ENCODE measurements at places on chromosomes 2 and 18.
A peak's percentile ranks its signal among the peaks of the same experiment; 100 is the strongest.

GRCh38 chr2:18836436-18836835 is 247.1 kb upstream of the NT5C1B start:
- DNase-seq, result no peak

GRCh38 chr2:61431345-61431744 is 39.5 kb downstream of the USP34 start:
- no peak for DNase-seq

DNA sequence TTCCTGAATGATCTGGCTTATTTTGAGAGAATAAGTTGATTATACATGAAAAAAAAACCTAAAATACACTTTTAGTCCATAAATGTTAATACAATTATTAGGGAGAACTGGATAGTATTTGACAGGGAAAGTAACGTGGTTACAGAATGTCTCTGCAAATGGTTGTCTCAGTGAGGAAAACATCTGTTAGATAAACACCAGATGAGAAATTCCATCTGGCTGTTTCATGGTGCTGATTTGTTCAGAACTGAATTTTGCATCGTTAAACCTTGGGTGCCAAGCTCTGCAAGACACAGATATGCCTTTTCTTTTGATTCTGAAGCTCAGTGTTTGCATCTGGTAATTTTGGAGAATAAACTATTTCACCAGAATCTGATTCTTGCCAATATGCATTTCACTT is 90.4 kb downstream of the SCN3A start:
- no peak for DNase-seq

DNA sequence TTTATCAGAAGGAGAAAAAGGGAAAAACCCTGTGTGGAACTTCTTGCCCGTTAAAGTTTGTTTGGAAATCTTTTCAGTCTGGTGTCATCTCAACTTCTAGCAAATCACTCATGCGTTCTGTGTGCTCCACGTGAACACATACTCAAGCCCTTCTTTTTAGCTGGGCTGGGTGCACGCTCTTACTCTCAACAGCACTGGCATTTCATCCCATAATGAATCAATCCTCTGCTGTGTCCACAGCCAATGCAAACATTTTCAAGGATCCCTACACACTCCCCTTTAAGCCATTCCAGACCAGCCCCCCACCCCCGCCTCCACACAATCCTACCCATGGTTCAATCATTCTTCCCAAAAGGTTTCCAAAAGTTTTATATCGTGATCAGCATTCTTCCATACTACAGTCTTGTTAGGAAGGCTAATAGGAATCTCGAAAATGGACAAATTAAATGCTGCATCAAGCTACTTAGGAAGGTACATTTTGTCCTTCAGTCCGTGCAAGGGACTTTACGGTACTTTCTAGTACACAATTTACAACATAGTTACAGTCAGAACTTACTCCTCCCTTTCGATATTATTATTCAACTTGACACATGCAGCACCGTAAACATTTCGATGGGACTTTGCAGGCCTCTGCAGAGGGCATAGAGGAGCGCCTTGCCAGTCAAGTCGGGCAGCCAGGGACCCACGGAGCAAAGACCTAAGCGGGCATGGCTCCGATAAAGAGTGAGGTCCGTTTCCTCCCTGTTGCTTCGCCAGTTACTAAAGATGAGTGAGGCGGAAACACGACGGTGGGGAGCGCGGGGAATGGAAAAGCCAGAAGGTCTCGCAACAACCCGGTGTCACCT is 1.4 kb downstream of the PTGR3 start:
- DNase-seq, result peak; percentile 11

DNA sequence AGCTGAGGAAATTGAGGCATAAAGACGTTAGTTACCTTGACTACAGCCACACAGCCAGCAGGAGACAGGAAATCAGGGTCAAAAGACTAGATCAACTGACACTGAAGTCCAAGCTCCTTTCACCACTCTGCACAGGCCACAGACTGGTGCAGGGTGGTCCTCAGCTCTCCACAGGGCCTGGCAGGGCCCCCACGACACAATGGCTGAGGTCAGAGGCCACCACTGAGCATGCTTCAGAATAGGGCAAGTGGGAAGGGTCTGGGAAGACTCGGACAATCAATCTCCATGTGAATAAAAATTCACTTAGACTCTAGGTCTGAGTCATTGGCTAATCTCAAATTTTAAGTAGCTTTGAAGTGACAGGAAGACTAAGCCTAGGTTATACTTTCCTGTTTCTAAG is 201.7 kb downstream of the ALK start:
- no peak for DNase-seq

DNA sequence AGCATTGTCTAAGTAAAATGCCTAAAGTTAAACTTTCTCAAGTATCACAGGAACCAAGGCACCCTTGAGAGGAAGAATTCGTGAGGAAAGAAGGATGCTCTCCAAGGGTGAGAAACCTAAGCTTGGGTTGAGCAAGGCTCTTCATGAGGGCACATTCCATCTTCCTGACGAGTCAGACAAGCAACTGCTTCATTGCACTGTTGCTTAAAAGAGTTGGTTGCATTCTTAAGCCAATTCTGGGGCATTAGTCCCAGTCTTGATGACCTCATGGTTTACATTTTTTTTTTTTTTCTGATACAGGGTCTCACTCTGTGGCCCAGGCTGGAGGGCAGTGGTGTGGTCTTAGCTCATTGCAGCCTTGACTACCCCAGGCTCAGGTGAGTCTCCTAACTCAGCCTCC is 237.5 kb downstream of the ACTR3 start:
- DNase-seq, result no peak

DNA sequence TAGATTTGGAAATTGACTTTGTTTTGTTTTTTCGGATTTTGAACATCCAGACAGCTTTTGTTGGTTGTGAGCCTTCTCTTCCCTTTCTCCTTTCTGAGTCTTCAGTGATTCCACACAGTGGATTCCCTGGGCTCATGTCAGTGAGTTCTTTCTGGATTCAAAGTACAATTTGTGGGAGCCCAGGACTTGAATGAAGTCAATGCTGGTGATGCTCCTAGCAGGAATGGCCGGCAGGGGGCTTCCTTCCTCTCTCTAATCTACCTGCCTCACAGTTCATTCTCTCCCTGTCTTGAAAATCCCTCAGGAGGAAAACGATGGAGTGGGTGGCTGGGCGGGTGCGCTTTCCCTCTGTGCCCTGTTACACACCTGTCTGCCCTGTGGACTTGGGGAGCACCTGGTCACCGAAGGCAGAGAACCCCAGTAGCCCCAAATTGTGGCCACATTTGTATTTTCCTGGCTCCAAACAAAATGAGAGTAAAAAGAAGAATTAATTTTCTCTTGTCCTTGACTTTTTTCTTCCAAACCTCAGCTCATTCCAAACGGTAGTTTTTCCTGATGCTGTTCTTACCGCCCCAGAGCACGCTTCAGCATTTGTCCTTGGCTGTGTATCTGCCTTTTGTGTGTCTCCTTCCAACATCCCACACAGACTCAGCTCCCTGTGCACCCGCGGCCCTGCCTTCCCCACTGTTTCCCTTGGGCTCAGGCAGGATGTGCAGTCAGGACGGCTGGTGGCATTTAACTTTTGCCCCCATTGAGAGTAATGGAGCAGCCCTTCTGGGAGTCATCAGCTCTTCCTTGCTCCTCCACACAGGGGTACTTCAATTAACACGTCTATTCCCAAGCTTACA is 86.6 kb downstream of the MARCO start:
- DNase-seq, result no peak

- DNase-seq, result no peak
Observed at GRCh38 chr2:220065581-220065980, 438.2 kb downstream of the SLC4A3 start.

DNA sequence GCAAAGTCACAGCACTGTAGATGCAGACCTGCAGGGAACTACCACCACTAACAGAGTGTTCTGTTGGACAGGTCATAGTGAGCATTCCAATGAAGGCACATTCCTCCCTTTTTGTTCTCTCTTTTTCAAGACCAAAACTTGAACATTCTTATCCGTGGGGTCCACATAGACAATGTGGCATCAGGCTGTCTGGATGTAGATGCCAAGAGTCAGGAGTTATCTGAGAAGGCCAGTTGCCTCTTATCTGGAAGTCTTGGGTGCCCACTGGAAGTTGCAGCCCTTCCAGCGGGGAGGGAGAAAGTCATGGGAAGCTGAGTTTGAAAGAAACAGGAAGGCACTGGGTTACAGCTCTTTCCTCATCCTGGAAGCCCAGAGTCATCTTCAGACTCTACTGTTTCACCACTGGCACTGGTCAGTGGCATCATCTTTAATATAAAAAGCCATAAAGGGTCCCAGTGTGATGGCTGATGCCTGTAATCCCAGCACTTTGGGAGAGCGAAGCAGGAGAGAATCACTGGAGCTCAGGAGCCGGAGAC is 61.4 kb downstream of the FAM161A start:
- DNase-seq, result no peak

DNA sequence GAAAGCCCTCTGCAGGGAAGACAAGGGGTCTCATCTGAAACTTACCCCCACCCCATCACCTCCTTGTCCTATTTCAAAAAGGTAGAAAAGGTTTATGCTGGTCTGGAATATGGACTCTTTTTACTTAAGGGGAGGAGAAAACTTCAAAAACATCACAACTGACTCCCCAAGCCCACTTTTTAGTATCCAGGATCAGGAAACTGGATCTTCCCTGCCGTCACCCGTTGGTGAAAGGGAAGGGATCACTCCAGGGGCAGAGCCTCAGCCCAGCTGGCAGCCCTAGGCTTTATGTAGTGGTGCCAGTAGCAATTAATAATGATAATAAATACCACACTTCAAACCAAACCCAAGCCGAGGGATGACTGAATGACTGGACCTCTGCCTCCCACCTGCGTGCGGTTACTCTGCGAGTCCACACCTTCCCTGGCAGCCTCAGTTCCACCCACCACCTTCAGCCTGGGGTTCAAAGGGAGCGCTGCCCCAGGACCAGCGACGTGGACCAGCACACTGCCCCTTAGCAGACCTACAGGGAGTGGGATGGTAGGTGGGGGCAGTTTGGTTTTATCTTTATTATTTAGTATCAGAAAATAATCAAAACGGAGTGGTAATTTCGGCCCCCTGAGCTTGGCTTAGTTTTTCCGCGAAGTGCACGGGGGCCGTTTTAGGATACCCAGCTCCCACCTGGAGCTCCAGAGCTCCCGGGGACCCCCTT is 4.9 kb upstream of the GATA6 start:
- no peak for DNase-seq

- DNase-seq, result no peak
Observed at GRCh38 chr2:235343156-235343774, 150.6 kb upstream of the AGAP1 start.

- no peak for DNase-seq
Observed at GRCh38 chr18:9001209-9001608, 101.3 kb upstream of the NDUFV2 start.

- no peak for DNase-seq
Observed at GRCh38 chr2:231037202-231037730, at the start of gene C2orf72. Gene C2orf72, plus strand, starts transcription at chr2:231037523. Its CDS starts 43 bp downstream, at chr2:231037566.

GRCh38 chr2:10014418-10015190 is 28.7 kb upstream of the KLF11 start:
- DNase-seq, result no peak

DNA sequence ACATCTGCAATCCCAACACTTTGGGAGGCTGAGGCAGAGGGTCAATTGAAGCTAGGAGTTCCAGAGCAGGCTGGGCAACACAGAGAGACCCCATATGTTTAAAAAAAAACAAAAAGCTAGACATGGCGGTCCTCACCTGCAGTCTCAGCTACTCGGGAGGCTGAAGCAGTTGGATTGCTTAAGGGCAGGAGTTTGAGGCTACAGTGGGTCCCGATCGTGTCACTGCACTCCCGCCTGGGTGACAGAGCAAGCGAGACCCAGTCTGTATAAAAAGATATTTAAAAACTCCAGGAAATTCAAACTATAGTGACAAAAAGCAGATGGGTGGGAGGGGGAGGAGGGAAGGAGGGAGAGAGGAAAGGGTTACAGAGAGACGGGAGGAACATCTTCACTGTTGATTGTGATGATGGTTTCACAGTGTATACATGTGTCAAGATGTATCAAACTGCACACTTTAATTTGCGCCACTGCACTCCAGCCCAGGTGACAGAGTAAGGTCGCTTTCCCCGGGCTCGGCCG is 942 bp upstream of the ZNF236 start:
- no peak for DNase-seq

- no peak for DNase-seq
Observed at GRCh38 chr2:196291426-196291825, 120.0 kb upstream of the STK17B start.

- no peak for DNase-seq
Observed at GRCh38 chr18:40407909-40408308, 1547.1 kb upstream of the PIK3C3 start.

DNA sequence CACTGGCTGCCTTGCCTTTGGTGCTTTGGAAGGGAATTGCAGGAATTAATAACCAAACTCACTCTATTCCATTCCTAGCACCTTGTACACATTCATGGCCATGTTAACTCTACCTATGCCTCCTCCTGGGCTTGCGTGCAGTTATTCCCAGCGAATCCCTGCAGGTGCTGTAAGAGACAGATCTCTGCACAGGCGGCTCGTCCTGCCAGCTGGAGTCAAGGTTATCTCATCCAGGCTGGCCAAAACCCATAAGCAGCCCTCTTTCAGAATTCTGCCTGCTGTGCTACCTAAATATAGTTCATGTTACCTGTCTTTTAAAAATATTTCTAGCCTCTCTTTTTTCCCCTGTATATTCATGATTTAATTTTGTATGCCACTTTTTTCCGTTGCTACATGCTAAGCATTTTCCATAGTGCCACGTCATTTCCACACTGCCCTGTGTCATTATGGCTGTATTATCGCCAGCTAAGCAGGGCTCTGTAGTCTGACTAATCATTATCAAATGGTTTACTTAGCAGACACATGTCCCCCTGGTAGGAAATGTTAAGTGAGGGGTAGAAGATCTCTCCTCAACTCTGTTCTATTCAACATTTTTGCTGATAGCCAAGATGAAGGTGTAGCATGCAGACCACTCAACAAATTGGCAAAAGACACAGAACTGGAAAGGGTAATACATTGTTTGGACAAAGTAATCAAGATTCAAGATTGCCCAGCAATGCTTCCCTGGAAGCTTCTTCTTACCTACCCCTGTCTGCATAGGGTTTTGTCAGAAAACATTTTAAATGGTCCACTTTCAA is 79.7 kb upstream of the TAF1B start:
- no peak for DNase-seq

- no peak for DNase-seq
Observed at GRCh38 chr2:199136681-199137080, 321.1 kb downstream of the SATB2 start.

DNA sequence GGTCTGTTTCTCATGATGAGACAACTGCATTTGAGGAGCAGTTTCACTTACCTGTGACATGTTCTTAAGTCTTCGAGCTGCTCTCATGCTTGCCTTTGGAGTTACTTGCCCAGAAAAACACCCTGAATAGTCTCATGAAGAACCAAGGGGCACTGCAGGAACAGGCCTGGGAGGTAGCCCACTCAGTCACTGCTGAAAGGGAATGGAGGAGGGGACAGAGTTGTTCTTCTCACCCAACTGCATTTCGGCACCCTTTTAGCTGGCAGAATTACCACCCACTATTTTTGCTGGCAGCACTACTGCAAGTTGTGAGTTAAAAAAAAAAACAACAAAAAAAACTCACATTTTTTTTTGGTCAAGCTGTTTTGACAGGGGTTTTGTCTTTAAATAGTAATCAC is 181.9 kb downstream of the PTPRM start:
- DNase-seq, result no peak

- no peak for DNase-seq
Observed at GRCh38 chr2:10970666-10971065, 58.9 kb downstream of the KCNF1 start.

GRCh38 chr2:182372661-182373060 is 54.2 kb downstream of the PDE1A start:
- DNase-seq, result no peak

- no peak for DNase-seq
Observed at GRCh38 chr2:54496920-54497319, 40.8 kb downstream of the SPTBN1 start.

- no peak for DNase-seq
Observed at GRCh38 chr2:3142961-3143571, 234.6 kb downstream of the EIPR1 start.

- no peak for DNase-seq
Observed at GRCh38 chr18:6711467-6711866, 18.0 kb upstream of the ARHGAP28 start.
